Natural killer cell (primary cell): ENCODE measurements at places on chromosomes 11 and 22. TPM values are rescaled to one million over a fixed set of nuclear protein-coding genes. Genes with fewer than 3 reads are reported as not detected.

- H3K4me3 ChIP-seq: no peak overlapping the region
- no peaks in the 10 kb centered on the region for H3K36me3 ChIP-seq
- no peak for DNase-seq
- H3K27me3 ChIP-seq: no peaks in the 10 kb centered on the region
- H3K27ac ChIP-seq: no peak overlapping the region
Observed at GRCh38 chr11:48354013-48354412, 12.3 kb downstream of the OR4C5 start.

- H3K4me1 ChIP-seq: no peaks in the 10 kb centered on the region
- H3K27ac ChIP-seq: no peak overlapping the region
- H3K36me3 ChIP-seq: peaks cover 3% of the 10 kb centered on the region
- H3K4me3 ChIP-seq: no peak overlapping the region
- no peaks in the 10 kb centered on the region for H3K27me3 ChIP-seq
- no peak for DNase-seq
Observed at GRCh38 chr22:19096555-19096954, 25.7 kb downstream of the DGCR2 start.

DNA sequence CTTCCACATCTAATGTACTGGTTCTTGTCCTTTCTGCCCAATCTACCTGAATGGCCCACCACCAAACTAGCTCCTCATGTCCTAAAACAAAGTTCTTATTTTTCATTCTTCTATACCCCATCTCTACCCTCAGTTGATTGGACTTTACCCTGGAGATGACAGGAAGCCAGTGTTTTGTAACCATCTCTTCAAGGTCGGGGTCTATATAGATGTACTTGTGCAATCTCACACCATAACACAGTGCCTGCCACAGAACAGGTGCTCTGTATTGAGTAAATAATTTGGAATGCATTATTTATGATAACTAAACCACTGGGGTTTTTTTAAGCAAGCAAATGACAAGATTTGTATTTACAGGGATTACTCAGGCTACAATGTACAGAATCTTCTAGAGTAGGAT, 76.7 kb upstream of the FAM181B start:
- no peak for DNase-seq
- no peak overlapping the region for H3K27ac ChIP-seq
- no peaks in the 10 kb centered on the region for H3K36me3 ChIP-seq
- H3K4me1 ChIP-seq: no peaks in the 10 kb centered on the region
- no peaks in the 10 kb centered on the region for H3K27me3 ChIP-seq
- no peak overlapping the region for H3K4me3 ChIP-seq

DNA sequence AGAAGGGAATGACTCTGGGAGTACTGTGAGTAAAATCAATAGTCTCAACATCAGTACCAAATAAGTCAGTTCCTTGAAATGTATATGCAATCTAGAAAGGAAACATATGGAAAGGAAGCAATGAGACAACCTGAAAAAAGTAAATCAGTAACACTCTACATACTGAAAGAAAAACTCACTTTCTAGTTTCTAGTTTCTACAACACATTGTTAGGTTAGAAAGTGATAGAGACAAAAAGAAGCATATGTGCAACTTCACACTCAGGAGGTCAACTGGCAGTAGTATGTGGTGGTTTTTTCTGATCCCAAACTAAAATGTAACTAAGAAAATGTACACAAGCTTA, 156.5 kb upstream of the SOX6 start:
- H3K36me3 ChIP-seq: no peaks in the 10 kb centered on the region
- DNase-seq: no peak
- no peak overlapping the region for H3K4me3 ChIP-seq
- no peak overlapping the region for H3K27ac ChIP-seq
- H3K4me1 ChIP-seq: no peaks in the 10 kb centered on the region

- H3K4me3 ChIP-seq: no peak overlapping the region
- H3K27me3 ChIP-seq: no peaks in the 10 kb centered on the region
- H3K4me1 ChIP-seq: no peaks in the 10 kb centered on the region
Observed at GRCh38 chr11:37050311-37050710, 452.3 kb upstream of the RAG2 start.

- no peak for DNase-seq
- no peaks in the 10 kb centered on the region for H3K36me3 ChIP-seq
- no peak overlapping the region for H3K4me3 ChIP-seq
- peaks cover 16% of the 10 kb centered on the region for H3K4me1 ChIP-seq
Observed at GRCh38 chr11:32137869-32138268, 47.0 kb downstream of the RCN1 start.

DNA sequence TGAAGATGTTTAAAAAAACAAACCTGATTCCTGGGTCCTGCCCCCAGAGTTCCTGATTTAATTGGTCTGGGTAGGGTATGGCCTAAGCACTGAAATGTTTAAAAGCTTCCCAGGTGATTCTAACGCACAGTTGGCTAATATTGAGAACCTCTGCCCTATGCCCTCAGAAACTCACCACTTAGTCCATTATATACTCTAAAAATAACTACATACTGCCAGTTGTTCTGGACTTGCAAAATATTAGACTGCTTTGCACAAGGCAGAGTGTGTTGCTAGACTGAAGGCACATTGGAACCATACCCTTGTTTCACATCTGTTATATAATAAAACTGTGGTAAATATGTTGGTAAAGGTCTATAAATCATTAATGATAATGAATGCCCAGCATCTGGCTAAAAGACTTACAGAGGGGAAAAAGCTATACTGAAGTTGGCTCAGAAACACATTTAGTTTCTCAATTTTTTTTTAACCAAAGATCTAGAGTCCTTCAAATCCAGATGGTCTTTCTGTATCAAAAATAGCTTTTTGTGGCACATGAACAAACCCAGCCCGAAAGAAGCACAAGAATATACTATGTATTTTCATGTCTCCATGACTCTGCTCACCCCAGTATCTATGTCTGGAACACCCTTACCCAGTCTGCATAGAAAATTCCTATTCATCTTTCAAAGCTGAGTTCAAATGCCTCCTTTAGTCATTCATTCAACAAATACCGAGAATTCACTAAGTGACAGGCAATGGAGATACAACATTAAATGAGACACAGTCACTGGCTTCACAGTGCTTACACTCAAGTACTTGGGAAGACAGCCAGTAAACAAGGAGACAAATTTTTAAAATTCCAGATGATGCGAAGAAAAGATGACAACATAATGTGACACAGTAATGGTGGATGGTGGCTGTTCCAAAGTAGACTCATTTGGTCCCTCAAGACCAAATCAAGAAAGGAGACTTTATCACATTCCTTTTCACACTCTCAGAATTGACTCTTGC, 44.1 kb downstream of the RBFOX2 start:
- peaks cover 3% of the 10 kb centered on the region for H3K27me3 ChIP-seq
- H3K27ac ChIP-seq: no peak overlapping the region
- H3K4me1 ChIP-seq: no peaks in the 10 kb centered on the region
- no peaks in the 10 kb centered on the region for H3K36me3 ChIP-seq
- DNase-seq: no peak
- H3K4me3 ChIP-seq: no peak overlapping the region

- H3K36me3 ChIP-seq: no peaks in the 10 kb centered on the region
- no peak for DNase-seq
- H3K4me3 ChIP-seq: no peak overlapping the region
- no peak overlapping the region for H3K27ac ChIP-seq
Observed at GRCh38 chr22:45511847-45512261, 9.2 kb downstream of the FBLN1 start.

GRCh38 chr22:39738746-39739145, 154.8 kb downstream of the ENTHD1 start:
- no peak overlapping the region for H3K27ac ChIP-seq
- peaks cover 8% of the 10 kb centered on the region for H3K27me3 ChIP-seq
- no peak for DNase-seq
- H3K4me3 ChIP-seq: no peak overlapping the region
- no peaks in the 10 kb centered on the region for H3K4me1 ChIP-seq
- H3K36me3 ChIP-seq: no peaks in the 10 kb centered on the region

GRCh38 chr11:123203934-123204333, 8.9 kb upstream of the CLMP start:
- H3K27ac ChIP-seq: no peak overlapping the region
- DNase-seq: no peak
- H3K27me3 ChIP-seq: peaks cover 2% of the 10 kb centered on the region
- no peaks in the 10 kb centered on the region for H3K36me3 ChIP-seq

DNA sequence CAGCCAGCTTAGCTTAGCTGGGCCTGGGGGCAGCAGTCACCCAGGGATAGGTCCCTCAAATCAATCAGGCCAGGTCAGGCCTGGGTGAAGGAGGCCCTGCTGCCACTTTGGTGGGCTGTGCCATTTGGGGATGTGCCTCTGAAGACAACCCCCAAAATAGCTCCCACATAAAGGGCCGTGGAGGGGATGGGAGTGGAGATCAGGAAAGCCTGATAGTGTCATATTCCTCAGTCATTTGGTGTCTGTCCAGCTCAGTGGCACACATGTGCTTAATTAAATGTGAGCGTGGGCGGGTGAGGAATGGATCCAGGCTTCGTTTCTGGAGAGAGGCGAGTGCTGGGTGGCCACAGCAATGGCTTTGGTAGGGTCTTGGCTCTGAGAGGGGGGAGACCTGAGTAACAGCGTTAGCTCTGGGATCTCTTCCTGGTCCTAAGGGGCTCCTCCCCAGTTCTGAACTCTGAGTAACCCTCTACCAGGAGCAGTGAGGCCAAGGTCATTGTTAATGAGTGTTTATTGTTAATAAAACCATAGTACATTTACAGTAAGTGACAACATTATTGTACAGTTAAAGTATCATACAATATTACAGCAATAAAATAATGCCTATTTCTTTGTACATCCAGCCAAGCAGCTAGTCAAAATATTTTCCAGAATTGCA, 45.2 kb downstream of the NAT10 start:
- no peak for DNase-seq
- no peak overlapping the region for H3K4me3 ChIP-seq
- peaks cover 40% of the 10 kb centered on the region for H3K36me3 ChIP-seq
- H3K4me1 ChIP-seq: peaks cover 15% of the 10 kb centered on the region

DNA sequence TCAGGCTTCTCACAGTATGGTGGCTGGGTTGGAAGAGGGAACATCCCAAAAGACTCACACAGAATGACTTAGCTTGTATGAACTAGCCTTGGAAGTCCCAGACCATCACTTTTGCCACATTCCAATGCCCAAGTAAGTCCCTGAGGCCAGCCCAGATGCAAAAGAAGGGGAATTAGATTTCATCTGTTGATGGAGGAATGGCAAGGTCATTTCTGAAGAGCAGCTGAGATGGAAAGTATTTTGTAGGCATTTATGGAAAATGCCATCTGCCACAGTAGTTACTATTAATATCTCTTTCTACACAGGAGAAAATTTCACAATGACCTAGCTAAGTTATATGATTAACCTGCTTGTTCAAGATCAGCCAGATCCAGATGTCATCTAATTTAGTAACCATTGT, 58.8 kb downstream of the ENDOD1 start:
- H3K27ac ChIP-seq: no peak overlapping the region
- H3K4me1 ChIP-seq: peaks cover 31% of the 10 kb centered on the region
- H3K4me3 ChIP-seq: no peak overlapping the region
- no peaks in the 10 kb centered on the region for H3K36me3 ChIP-seq
- no peak for DNase-seq

DNA sequence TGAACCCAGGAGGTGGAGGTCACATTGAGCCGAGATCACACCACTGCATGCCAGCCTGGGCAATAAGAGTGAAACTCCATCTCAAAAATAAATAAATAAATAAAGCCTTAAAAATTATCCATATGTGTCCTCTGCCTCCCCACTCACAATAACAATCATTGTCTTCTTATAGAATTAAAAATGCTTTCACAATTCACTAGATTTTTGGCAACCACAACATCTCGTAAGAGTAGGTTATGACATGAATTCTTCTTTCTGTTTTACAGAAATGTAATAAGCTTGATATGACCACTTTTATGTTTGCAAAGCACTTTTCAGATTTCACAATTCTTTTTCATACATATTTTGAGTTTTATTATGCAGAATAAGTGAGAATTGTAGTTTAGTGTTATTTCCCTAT, 54.5 kb upstream of the HSPA8 start:
- no peak overlapping the region for H3K4me3 ChIP-seq
- no peaks in the 10 kb centered on the region for H3K4me1 ChIP-seq
- no peaks in the 10 kb centered on the region for H3K36me3 ChIP-seq

DNA sequence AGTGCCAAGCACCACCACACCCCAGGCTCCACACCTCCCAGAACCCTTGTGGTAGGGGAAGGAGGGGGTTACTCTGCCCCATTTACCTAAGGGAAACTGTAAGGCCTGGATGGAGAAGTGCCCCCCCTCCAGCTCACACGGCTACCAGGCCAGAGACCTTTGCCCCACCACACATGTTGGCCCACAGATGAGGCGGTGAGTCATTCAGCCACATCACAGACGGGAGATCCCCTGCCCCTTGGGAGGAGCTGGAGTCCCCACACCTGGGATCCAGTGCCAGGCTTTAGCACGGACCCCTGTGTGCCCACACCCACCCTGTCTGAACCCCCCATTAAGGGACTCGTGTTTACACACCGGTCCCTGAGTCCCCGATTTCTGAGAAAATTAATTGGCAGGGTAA, 24.9 kb downstream of the CDKN1C start:
- no peaks in the 10 kb centered on the region for H3K36me3 ChIP-seq
- H3K4me1 ChIP-seq: no peaks in the 10 kb centered on the region
- peaks cover 8% of the 10 kb centered on the region for H3K27me3 ChIP-seq
- DNase-seq: no peak

GRCh38 chr22:29018293-29019189, 43.1 kb downstream of the C22orf31 start:
- no peaks in the 10 kb centered on the region for H3K36me3 ChIP-seq
- H3K4me3 ChIP-seq: no peak overlapping the region
- H3K4me1 ChIP-seq: no peaks in the 10 kb centered on the region
- no peak overlapping the region for H3K27ac ChIP-seq
- no peaks in the 10 kb centered on the region for H3K27me3 ChIP-seq

DNA sequence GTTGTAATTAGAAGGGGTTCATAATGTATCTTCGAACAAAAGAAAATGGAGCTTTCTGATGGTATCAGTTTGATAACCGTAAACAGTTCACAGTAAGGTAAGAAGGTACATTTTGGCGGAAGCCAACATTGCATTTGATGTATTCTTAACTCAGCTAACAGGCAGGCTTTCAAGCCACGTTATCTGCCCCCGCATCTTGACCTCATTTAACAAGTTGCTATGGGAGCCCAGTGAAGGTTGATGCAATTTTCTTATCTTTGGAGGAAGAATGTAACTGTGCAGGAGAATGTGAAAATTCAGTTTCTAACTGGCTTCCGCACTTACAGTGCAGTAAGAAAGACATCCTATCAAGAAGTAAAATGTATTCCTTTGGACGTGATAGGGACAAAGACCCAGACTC, 110.6 kb downstream of the ETS1 start:
- peaks cover 76% of the 10 kb centered on the region for H3K4me1 ChIP-seq
- H3K27ac ChIP-seq: peak overlapping the region; percentile 92
- H3K27me3 ChIP-seq: no peaks in the 10 kb centered on the region
- H3K36me3 ChIP-seq: peaks cover 91% of the 10 kb centered on the region

GRCh38 chr11:125215976-125216375, 51.4 kb downstream of the PKNOX2 start:
- no peak overlapping the region for H3K27ac ChIP-seq
- H3K4me3 ChIP-seq: no peak overlapping the region
- no peaks in the 10 kb centered on the region for H3K36me3 ChIP-seq
- no peaks in the 10 kb centered on the region for H3K27me3 ChIP-seq

- no peak for DNase-seq
- H3K4me3 ChIP-seq: no peak overlapping the region
- H3K27me3 ChIP-seq: no peaks in the 10 kb centered on the region
- no peaks in the 10 kb centered on the region for H3K4me1 ChIP-seq
- H3K36me3 ChIP-seq: no peaks in the 10 kb centered on the region
Observed at GRCh38 chr11:97683733-97684132, 1293.9 kb downstream of the JRKL start.

The OR51I1 gene
- total RNA-seq: not detected

The CABP7 gene
- 0.54 TPM for total RNA-seq

The EHF gene
- not detected for total RNA-seq

The KCNJ1 gene
- total RNA-seq: not detected

The EP300 gene
- 180 TPM for total RNA-seq

The SORL1 gene
- total RNA-seq: 386 TPM

The CBX6 gene
- 81.5 TPM for total RNA-seq

The EFCAB6 gene
- 0.23 TPM for total RNA-seq

The SPI1 gene
- total RNA-seq: 55.4 TPM
